ENCODE measurements at places on chromosomes 7 and 10. TPM values are rescaled to one million over a fixed set of nuclear protein-coding genes. Genes with fewer than 3 reads are reported as not detected.

Gene LARP4B
- 136 TPM for total RNA-seq

Gene ZNF503
- total RNA-seq = 8.0 TPM

Gene INA
- total RNA-seq = 1.4 TPM

Gene CALML3
- total RNA-seq = 0.11 TPM

Gene EN2
- not detected for total RNA-seq

Gene BAMBI
- 4.6 TPM for total RNA-seq

Gene ARHGEF5
- 83.6 TPM for total RNA-seq

Gene CLIP2
- 81.6 TPM for total RNA-seq

Gene RNF32
- 2.0 TPM for total RNA-seq

Gene MCU
- 109 TPM for total RNA-seq

Gene AZGP1
- total RNA-seq = 4.6 TPM

Gene KCNH2
- total RNA-seq = 3.3 TPM

Gene CALN1
- total RNA-seq = 0.37 TPM

Gene OAT
- total RNA-seq = 113 TPM

- no peak for DNase-seq
- H3K36me3 ChIP-seq = no peaks in the 10 kb centered on the region
- no peaks in the 10 kb centered on the region for H3K4me1 ChIP-seq
- no peaks in the 10 kb centered on the region for H3K27me3 ChIP-seq
- H3K27ac ChIP-seq = no peak overlapping the region
- H3K4me3 ChIP-seq = no peak overlapping the region
These were observed 149.8 kb downstream of the DGKI start for GRCh38 chr7:137696988-137697387.

DNA sequence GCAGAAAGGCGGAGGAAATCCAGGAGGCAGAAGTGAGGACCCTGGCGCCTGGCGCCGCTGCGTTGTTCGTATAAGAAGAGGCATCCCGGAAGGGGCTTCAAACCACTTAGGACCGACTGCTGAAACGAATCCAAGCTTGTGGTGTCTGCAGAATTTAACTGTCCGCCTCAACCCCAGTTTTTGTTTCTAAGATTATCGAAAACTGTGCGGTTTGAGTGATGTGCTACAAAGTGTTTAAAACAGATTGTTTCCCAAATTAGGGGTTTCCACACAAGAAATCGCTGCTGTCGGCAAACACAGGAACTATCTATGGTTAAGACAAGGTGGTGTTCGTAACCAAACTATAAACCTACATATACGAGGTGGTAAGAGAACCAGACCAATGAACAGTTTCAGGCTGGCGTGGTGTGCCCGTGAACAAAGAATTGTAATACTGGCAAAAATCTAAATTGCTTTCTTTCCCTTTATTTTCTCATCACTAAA is 835 bp upstream of the DGKI start:
- no peak overlapping the region for H3K4me3 ChIP-seq
- DNase-seq = no peak
- H3K27me3 ChIP-seq = peaks cover 21% of the 10 kb centered on the region
- no peak overlapping the region for H3K27ac ChIP-seq
- no peaks in the 10 kb centered on the region for H3K4me1 ChIP-seq

DNA sequence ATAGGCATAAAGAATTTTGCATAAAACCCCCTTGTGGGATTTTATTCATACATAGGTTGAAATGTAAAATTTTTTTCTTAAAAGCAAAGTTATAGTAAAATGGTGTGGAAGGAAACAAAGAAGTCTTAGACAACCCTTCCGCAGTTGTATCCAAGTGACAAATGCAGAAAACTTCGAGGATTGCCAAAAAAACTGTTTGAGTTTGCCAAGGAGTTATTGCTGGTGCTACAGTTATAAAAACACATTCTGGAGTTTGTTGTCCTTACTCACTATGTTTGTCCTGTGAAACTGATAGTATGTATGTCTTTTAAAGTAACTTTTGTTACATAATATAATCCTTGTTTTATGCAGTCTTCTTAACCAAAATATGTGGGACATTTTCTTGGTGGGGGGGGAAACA is 120.3 kb downstream of the FOXP2 start:
- H3K4me1 ChIP-seq = no peaks in the 10 kb centered on the region
- H3K27me3 ChIP-seq = no peaks in the 10 kb centered on the region
- H3K4me3 ChIP-seq = no peak overlapping the region
- no peak for DNase-seq
- H3K36me3 ChIP-seq = no peaks in the 10 kb centered on the region
- no peak overlapping the region for H3K27ac ChIP-seq

DNA sequence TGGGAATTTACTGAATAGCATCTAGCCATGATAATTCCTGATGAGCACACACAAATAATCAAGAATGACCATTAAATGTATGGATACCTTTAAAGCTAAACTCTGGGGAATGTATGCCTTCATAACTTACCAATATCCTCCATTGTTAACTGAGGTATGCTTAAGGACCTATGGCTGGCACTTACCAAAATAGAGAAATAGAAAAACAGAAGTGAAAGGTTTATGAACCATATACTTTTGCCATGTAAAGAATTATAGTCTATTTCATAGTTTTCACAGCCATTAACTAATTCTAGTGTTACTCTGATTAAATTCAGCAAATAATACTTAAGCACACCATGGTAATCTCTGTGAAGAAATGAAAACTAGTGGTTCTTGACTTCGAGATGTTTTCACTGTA is 1360.6 kb upstream of the LRRTM3 start:
- no peaks in the 10 kb centered on the region for H3K4me1 ChIP-seq
- DNase-seq = no peak
- H3K4me3 ChIP-seq = no peak overlapping the region
- H3K27ac ChIP-seq = no peak overlapping the region

DNA sequence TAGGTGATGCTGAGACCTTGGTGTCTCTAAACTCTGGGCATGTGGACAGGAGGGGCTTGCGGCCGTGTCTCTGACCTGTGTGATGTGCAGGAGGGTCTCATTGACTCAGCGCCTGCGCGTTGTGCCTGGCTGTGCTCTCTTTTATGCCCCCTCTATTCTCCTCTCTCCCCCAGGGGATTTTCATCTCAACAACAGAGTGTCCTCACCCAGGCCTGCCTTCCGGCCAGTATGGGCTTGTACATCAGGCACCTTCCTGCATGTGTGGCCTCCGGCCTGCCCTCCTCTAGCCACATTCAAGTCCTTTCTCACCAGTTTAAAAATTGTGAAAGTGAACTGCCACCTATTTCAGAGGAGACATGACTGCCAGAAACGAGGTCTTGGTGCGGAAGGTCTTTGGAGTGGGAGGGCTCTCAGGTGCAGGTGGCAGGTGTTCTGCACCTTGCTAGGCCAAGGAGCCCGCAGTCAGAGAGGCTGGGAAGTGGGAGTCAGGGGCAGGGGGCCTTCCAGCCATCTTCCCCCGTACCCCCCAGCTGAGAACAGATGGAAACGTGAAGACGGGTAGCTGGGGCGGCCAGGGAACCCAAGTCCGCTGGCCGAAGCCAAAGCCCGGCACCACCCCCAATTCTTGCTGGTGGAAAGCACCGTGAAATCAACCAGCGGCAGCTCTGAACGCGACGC is 531 bp upstream of the INTS15 start:
- peak overlapping the region; percentile 88 for H3K4me3 ChIP-seq
- peak overlapping the region; percentile 80 for H3K27ac ChIP-seq
- DNase-seq = no peak
- no peaks in the 10 kb centered on the region for H3K27me3 ChIP-seq
- H3K36me3 ChIP-seq = no peaks in the 10 kb centered on the region

DNA sequence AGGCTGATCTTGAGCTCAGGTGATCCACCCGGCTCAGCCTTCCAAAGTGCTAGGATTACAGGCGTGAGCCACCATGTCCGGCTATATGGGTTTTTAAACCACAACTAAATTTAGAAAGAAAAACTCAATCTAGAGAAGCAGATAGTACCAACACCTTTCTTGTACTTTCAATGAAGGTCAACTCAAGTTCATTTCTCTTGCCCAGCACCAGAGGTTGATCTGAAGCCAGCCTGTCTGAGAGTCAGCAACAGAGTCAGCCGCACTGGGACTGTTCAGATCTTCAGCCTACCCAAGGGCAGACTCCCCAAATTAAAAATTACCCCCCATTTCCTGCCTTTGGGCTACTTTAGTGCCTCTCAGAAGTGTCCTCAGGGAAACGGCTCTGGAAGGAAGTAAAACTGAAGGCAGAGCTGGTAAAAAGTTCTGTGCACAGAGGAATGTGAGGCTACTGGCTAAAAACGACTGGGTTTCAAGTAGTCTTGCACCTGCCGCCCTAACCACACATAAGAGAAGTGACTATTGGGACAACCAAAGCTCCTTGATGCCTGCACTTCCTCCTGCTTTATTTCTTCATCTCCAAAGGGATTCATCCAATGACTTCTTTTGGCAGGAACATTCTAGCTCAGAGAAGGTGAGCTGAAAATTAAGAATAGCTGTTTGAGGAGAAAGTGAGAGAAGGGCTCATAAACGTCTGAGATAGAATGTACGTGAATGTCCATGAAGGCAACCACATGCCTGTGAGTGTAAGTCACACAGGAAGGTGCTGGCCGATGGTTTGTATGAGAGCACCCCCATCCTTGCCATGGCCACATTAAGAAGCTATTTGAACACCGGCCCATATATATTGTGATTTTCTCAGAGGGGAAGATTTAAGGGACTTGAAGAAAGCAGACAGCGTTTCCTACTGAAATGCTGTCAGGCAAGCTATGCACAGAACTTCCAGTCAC is 142.4 kb upstream of the PRR15 start:
- no peak for DNase-seq
- no peaks in the 10 kb centered on the region for H3K4me1 ChIP-seq
- no peak overlapping the region for H3K4me3 ChIP-seq
- no peak overlapping the region for H3K27ac ChIP-seq
- H3K27me3 ChIP-seq = no peaks in the 10 kb centered on the region

DNA sequence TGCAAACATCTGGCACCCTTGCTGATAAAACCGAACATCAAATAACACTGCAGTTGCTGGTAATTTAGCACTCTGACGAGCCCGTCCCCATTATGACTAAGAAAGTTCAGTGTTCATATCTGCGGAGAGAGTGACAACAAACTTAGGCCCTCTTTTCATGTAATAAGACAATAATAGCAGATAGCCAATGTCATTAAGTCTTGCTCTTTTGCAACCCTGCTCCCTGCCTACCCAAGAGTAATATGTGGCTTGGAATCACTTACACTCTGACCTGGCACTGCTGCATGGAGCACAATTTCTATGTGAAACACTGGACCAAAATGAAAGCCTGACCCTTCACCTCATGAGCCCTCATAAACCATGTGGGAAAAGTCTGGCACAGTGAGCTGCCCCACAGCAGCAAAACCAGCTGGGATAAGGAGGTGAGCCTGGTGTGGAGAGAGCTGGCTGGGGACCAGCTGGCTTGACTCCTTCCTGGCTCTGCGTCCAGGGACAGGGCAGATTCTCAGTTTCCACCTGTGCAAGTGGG is 86.5 kb downstream of the HIPK2 start:
- H3K27me3 ChIP-seq = no peaks in the 10 kb centered on the region
- no peaks in the 10 kb centered on the region for H3K4me1 ChIP-seq
- no peak overlapping the region for H3K4me3 ChIP-seq
- peak; percentile 71 for DNase-seq
- H3K27ac ChIP-seq = peak overlapping the region; percentile 52

GRCh38 chr7:43531700-43532099 is 51.2 kb upstream of the STK17A start:
- no peak for DNase-seq
- H3K36me3 ChIP-seq = no peaks in the 10 kb centered on the region
- H3K4me3 ChIP-seq = no peak overlapping the region
- H3K27me3 ChIP-seq = no peaks in the 10 kb centered on the region

GRCh38 chr10:23106331-23107072 is 11.1 kb downstream of the MSRB2 start:
- no peak for DNase-seq
- no peaks in the 10 kb centered on the region for H3K4me1 ChIP-seq
- no peaks in the 10 kb centered on the region for H3K27me3 ChIP-seq
- no peak overlapping the region for H3K27ac ChIP-seq
- no peaks in the 10 kb centered on the region for H3K36me3 ChIP-seq

DNA sequence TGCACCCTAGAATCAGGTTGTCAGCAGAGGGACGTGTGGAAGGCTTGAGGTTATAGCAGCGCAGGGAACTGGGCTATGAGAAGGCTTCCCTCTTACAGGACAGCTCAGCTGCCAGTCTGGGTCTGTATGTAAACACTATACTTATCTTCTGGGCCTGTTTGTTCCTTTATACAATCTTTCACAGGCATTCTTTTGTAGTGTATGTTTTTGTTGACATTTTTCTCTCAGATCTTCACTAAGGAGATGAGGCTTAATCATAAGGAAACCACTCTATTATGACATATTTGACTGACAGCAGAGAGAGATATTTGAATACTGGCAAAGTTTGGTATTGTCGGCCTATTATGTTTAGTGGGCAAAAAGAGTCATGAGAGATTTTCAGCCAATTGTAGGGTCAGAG is 929 bp downstream of the GBF1 start:
- H3K27ac ChIP-seq = peak overlapping the region; percentile 95
- H3K4me1 ChIP-seq = peaks cover 26% of the 10 kb centered on the region
- H3K36me3 ChIP-seq = no peaks in the 10 kb centered on the region
- peak overlapping the region; percentile 100 for H3K4me3 ChIP-seq
- H3K27me3 ChIP-seq = peaks cover 1% of the 10 kb centered on the region

- H3K27me3 ChIP-seq = no peaks in the 10 kb centered on the region
- no peaks in the 10 kb centered on the region for H3K36me3 ChIP-seq
- no peak overlapping the region for H3K4me3 ChIP-seq
- no peak for DNase-seq
These were observed 52.4 kb downstream of the PARP12 start for GRCh38 chr7:140010194-140010895.

- no peaks in the 10 kb centered on the region for H3K36me3 ChIP-seq
- H3K4me3 ChIP-seq = no peak overlapping the region
- no peak overlapping the region for H3K27ac ChIP-seq
- H3K27me3 ChIP-seq = no peaks in the 10 kb centered on the region
These were observed 725.8 kb downstream of the PARD3 start for GRCh38 chr10:34089253-34089652.

DNA sequence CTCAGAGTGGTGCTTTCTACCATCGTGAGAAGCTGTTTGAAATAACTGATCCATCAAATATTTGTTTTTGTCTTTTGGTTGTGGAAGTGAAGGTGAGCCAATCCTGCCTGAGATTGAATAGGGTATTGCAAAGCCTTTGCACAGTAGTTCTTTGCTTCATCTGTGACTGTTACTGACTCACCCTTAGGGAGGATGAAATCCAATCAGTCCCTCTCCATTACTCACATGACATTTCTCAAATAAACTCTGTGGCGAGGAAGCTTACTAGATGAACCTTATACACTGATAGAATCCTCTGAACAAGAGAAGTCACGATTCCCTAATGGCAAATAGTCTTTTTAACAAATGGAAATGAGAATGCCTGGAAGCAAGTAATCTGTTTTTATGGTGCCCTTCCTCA is 31.9 kb downstream of the HEPACAM2 start:
- no peaks in the 10 kb centered on the region for H3K36me3 ChIP-seq
- H3K4me3 ChIP-seq = no peak overlapping the region
- no peak for DNase-seq
- H3K27me3 ChIP-seq = peaks cover 13% of the 10 kb centered on the region
- H3K27ac ChIP-seq = no peak overlapping the region

GRCh38 chr10:97721871-97722780 is 8.6 kb downstream of the MARVELD1 start:
- no peaks in the 10 kb centered on the region for H3K36me3 ChIP-seq
- H3K27me3 ChIP-seq = no peaks in the 10 kb centered on the region
- DNase-seq = peak; percentile 84
- H3K4me1 ChIP-seq = peaks cover 20% of the 10 kb centered on the region
- H3K4me3 ChIP-seq = no peak overlapping the region
